ENCODE measurements at places on chromosomes 4 and X. TPM values are rescaled to one million over a fixed set of nuclear protein-coding genes. Genes with fewer than 3 reads are reported as not detected.

- no peak for DNase-seq
Observed at GRCh38 chrX:55127692-55128091, 38.9 kb downstream of the PAGE2 start.

DNA sequence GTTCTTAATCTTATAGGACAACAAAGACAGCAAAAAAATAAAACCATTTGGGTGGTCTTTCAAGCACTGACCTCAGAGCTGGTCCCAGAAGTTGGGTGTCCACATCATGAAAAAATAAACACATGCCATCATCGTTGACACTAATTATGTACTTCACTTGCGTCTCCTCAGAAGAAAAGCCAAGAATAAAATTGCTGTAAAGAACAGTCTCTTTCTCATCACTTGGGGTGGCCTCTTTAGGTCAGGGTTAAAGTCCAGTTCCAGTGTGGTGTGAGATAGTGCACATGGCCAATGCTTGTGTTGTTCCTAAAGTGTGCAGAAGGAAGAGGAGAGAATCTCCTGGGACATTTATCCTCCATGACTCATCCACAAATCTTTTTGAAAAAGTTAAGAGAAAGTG is 49.5 kb upstream of the IBSP start:
- no peak for DNase-seq

The MAGEA11 gene
- not detected for total RNA-seq

The IL21 gene
- total RNA-seq, result not detected

GRCh38 chr4:20017070-20017776 is 234.5 kb upstream of the SLIT2 start:
- DNase-seq, result no peak

The RAB33A gene
- 9.8 TPM for total RNA-seq

The MAGEB3 gene
- not detected for total RNA-seq

- DNase-seq, result peak; percentile 57
Observed at GRCh38 chrX:39726771-39727170, 371.0 kb downstream of the BCOR start.

DNA sequence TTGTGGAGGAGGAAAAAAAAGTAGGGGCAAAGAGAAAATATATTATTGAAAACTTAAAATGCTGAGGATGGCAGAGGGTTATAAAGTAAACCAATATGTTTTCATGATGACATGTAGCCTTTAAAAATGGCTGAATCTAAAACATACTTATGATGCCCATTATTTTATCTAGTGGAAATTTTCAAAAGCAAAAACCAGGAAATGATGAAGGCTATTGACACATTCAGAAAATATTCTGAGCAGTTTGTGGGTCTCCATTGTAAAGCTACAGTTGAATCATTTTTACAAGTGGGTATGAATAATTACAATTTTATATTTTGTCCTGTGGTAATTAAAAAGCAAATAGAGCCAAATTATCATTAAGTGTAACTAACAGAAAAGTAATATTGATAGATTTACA is 10.7 kb downstream of the PLS3 start:
- no peak for DNase-seq

DNA sequence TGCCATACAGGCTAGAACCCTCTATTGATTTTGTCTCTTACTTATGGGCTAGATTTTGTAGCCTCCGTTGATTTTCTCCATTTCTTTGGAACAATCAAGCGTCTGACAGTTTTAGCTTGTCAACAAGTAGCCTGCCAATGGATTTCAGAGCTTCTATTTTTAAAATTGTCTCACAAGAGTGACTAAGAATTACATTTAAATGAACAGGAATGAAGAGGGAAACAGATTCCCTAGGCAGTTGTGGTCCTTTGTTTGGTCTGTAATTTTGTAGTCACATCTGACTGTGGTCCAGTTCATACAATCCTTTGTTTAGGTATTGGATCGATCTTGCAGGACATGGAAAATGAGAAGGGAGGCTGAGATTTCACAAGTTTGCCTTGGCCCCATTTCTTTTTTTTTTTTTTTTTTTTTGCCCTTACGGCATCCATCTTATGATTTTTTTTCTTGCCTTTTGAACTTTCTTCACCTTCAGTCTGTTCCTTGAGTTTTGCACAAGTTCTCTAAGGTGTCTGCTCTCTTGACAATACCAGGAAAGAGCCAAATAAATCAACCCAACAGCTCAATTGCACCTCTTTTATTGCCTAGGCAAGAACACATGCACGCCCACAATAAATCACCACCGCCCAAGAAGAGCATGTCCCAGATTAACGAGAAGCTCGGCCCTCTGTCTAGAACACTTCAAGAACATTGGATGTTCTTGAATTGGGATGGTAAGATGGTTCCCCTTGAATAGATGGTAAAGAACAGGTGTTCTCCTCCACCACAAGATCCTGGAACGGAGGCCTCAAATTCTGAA is 86.5 kb upstream of the EGFL6 start:
- DNase-seq, result no peak

The PRSS12 gene
- total RNA-seq, result not detected

GRCh38 chrX:43016021-43016420 is 238.1 kb upstream of the PPP1R2C start:
- no peak for DNase-seq

DNA sequence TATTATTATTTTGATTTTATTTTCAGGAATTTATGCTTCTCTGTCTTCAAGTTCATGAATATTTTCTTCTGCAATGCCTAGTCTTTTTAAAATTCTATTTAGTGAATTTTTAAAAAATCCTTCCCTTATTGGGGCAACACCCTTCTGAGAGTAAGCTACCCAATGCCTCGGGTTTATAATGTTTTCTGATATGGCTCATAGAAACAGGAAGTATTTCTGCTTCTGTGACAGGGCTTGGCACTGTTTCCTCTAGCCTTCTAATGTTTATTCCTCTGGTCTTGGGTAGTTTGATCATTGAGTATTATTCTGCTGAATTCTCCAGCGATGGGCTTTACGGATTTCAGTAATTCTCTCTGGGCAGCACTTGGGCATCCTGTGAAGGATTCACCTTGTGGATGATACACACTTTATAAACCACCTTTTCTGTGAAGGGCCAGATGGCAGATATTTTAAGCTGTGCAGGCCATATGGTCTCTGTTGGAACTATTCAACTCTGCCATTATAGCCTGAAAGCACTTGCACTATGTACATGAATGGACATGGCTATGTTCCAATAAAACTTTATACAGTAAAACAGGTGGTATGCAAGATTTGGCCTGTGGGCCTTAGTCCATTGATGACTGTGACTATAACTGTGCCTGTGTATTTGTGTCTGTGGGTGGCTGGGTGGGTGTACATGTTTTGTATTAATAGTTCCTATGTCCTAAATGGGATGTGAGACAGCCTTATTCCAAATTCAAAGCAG is 95.9 kb upstream of the FAT1 start:
- DNase-seq, result no peak

The NAT8L gene
- total RNA-seq, result 3.2 TPM

DNA sequence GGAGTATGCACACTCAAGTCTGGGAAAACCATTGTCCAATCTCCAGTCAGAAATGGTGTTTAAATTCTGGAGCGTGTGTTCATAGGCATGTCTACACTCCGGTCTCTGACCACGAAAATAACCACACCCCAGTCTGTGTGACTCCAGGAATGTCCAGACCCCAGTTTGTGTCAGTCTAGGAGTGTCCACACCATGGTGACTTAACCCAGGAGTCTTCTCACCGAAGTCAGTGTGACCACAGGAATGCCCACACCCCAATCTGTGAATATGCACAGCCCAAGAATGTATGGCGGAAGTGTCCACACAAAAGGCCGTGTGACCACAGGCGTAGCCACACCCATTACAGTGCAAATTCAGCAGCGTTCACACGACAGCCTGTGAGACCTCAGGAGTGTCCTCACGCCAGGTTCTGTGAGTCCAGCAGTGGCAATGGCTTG is 11.4 kb downstream of the FTSJ1 start:
- no peak for DNase-seq

The SLC10A4 gene
- not detected for total RNA-seq

GRCh38 chrX:6666624-6667023 is 131.7 kb upstream of the VCX3A start:
- DNase-seq, result no peak

DNA sequence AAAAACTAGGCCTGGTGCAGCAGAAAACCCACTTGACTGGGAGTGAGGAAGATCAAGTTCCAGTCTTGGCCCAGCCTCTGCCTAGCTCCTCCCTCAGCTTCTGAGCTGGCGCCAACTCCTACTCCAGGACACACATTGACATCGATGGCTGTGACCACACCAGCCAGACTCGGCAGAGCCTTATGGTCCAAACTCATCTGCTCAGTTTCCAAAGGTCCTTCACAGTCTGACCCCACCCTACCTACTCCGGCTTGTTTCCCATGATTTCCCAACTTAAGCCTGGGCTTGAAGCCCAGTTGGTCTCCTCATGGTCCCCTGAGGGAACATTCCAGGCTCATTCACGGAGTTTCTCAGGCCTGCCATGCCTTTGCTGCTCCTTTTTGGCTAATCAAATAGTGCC is 10.1 kb downstream of the ELF4 start:
- DNase-seq, result peak; percentile 88

GRCh38 chr4:120286813-120287212 is 220.2 kb upstream of the MAD2L1 start:
- DNase-seq, result no peak

- DNase-seq, result no peak
Observed at GRCh38 chr4:48774760-48775710, 5.0 kb downstream of the FRYL start.

DNA sequence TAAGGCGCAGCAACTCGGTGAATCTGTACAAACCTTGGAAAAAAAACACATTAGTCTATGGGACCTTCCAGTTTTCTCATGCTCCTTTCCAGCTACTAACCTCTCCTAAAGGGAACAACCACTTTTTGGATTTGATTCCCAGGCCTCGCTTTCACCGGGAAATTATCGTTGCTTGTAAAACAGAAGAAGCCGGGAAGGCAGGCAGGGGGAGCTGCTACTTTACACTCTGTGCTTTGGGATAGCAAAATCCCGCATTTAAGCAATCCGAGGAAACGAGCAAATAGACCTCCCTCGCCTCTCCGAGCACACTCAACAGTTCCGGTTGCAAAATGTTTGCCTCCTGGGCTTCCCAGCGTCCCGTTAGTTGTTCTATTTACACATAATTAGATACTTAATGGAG is 1.2 kb downstream of the CD38 start:
- peak; percentile 65 for DNase-seq

The CXCL5 gene
- total RNA-seq, result not detected

GRCh38 chr4:9988933-9989332 is 32.4 kb downstream of the SLC2A9 start:
- no peak for DNase-seq

DNA sequence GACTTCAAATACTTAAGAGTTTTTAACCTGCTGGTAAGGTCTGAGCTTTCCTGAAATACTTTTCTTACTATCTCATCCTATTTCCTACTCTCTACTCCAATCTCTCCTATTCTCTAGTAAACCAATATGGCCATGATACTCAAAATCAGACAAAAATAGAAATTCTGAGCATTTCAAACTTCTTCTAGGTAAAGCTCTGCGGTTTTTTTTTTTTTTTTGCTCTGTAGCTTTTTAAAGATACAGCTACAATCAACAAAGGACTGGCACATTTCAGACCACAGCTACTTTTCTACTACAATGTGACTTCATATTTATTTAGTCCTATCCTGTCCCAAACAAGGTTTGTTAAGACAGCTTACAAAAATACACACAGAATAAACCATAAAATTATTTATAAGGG is 31.1 kb downstream of the MAML3 start:
- DNase-seq, result no peak

DNA sequence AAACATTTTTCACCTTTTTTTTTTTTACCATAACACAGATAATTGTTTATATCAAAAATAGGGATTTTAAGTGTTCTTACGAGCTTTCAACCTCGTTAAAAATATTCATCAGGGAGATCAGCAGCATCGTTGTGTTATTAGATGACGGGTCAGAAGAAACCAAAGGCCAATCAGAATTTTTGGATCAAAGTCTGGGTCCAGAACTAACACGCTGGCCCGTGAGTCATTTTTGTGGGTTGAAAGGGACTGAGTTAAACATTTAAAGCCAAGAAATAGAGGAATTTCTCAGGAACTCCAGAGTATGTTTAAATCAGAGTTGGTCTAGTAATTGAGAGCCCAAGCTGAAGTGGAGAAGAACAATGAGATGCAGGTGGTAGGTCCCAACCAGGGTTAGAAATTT is 170.8 kb downstream of the TLL1 start:
- DNase-seq, result no peak

DNA sequence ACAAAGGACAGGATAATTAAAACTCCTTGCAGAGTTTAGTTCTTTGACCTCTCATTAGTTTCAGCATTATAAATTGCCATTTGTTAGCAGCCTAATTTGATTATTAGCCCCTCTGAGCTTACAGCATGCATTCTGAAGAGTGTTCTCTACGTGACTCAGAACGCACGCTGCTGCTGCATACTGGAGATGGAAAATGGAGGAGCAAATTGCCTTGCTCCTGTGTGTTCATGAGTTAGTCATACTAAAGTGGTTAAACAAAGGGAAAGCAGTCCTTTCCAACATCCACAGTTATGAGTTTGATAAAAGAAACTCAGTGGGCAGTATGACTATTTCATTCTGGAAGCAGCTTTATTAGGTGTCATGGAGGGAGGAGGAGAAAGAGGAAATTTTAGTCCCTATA is 922.5 kb downstream of the RPA4 start:
- DNase-seq, result no peak

DNA sequence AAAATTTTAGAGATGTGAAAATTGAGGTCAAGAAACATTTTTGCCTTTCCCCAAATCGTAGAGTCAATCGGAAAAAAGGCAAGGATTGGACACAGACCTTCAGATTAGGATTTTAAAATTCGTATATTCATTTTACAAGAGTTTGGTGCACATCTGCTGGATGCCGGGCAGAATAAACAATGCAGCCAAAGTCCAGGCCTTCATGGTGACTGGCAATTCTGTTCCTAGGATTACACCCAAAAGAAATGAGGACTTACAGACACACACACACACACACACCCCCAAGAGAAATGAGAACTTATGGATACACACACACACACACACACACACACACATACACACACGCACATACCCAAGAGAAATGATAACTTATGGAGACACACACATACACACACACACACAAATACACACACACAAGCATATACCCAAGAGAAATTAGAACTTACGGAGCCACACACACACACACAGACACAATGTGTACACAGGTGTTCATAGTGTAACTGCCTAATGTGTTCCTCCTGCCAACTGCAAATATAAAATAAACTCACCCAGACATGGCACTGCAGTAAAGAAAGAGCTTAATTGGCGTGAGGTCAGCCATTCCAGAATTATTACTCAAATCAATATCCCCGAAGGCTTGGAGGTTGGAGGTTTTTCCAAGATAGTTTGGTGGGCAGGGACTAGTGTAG is 165.7 kb upstream of the STS start:
- DNase-seq, result no peak
